Activated CD4-positive, alpha-beta T cell treated with anti-CD3 and anti-CD28 coated beads for 24 hours (primary cell): ENCODE measurements at places on chromosomes 13 and 19.

DNA sequence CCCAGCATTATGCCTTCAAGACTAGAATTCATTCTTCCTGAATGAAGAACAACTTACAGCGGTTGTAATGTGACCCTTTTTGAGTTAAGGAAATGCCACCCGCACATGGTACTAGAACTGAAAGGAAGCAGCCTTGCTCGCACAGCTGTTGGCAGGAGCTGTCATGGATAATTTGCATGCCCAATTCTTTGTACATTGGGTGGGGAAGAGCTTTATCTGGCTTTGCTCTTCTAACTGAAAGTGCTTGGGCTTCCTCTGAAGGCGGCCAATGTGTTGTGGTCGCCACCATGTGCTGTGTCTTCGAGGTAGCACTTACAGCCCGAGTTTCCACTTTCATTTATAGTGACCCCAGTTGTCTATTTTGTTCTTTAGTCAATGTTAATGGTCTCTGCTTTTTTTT lies 3.4 kb downstream of the CCNE1 start:
- no peak for DNase-seq

DNA sequence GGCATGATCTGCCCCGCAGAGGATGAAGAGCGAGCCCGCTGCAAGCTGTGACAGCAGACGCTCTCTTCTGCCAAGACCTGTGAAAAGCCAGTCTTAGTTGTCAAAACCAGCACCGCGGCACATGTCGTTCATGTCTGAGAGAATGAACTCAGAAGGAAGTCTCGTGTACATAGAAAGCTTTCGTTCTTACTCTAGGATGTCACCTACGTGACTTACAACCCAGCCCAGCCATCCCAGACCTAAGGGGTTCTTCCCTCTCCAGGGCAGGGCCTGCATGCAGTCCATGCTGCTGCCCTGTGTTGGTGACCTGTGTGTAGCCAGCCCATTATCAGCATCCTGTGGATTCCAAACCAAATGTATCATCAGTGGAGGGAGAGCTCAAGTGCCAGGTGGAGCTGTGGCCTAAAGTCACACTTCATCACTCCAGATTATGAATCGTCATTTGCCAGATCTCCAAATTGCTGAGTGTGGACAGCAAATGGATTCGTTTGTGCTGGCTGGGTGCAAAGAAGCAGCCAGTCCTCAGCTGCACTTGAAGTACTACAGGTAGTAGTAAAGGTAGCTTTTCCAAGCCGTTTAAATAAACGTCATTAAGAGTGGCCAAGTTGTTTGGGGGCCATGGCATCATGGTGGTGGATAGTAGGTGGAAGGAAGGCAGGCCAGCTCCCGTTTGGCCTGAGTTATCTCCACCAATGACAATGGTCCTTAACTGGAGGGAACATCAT lies 73.9 kb upstream of the GPR183 start:
- DNase-seq = peak; percentile 56

DNA sequence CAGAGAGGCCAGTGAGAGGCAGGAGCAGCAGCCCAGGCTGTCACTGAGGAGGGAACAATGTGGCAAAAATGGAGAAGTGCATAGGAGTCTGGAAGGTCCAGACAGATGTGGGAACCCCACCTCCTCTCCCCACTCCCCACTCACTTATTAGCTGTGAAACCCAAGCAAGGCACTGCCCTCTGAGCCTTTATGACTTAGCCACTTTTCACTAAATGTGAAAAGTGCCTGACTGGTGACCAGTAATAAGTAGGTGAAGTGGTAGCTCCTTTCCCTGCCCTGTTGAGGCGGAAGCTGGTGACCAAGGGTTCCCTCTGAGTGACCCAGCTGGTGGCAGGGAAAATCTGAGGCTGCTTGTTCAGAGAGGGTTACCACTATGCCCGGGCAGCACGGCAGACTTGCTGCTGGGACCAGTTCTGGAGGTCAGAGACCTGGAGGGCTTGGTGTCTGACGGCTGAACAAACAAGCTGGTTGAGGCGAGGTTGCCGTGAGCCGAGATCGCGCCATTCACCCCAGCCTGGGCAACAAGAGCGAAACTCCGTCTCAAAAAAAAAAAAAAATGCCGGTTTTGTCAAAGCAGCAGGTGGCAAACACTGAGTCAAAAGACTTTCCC lies 80.0 kb downstream of the ZNF429 start:
- DNase-seq = no peak

DNA sequence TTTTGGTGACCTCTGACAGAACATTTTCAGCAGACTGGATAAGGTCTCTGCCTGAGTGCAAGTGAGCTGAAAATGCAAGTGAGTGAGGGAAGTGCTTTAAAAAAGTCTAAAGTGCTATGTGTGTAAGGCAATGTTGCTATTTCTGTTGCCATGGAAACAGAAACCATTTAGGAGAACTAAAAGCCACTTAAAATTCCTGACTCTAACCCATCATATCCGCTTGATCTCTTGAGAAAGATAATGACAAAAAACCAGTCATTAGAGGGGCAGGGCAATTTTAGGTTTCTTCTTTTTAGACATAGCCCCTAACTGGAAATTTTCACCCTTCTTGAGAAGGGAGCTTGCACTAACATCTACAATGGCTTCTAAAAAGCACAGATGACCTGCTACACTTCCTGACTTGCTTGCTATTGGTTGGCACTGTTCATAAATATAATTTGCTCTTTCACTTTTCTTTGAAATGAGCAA lies at the start of gene CYSLTR2:
CYSLTR2 (plus strand) TSS at position 458 of the 468 bp plus-strand sequence. CDS start 52,889 bp downstream, outside the sequence.
- DNase-seq = no peak

GRCh38 chr13:74210693-74211393 lies 76.6 kb upstream of the KLF12 start:
- DNase-seq = no peak

- peak; percentile 13 for DNase-seq
Measured at GRCh38 chr13:110561344-110562035, at the start of gene RAB20. TSS of gene RAB20 (minus strand) at chr13:110561722. CDS start at chr13:110561519, 203 bp downstream.

GRCh38 chr19:51321799-51322198 lies 10.4 kb downstream of the IGLON5 start:
- DNase-seq = no peak

GRCh38 chr19:936175-936546 lies 10.3 kb downstream of the ARID3A start:
- no peak for DNase-seq

GRCh38 chr19:31258211-31259052 lies 90.8 kb downstream of the TSHZ3 start:
- DNase-seq = no peak

DNA sequence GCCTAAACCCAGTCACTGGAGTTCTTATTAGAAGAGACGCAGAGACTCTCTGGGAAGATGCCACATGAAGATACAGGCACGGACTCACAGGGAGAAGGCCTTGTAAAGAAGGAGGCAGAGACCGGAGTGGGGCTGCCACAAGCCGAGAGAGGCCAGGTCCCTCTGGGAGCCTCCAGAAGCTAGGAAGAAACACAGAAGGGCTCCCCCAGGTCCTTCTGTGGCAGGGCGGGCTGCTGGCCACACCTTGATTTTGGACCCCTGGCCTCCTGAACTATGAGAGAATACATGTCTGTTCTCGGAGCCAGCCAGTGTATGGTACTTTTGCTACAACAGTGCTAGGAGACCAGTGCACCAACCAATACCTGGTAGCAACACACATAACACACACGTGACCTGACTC lies 140.1 kb upstream of the SPACA7 start:
- DNase-seq = no peak

GRCh38 chr13:25329706-25330105 lies 28.3 kb downstream of the NUP58 start:
- DNase-seq = no peak
